Activated naive CD4-positive, alpha-beta T cell treated with anti-CD3 and anti-CD28 coated beads, Interleukin-2, amount 50 U/mL, for 72 hours (primary cell): ENCODE measurements at places on chromosomes 11 and 22. TPM values are rescaled to one million over a fixed set of nuclear protein-coding genes. Genes with fewer than 3 reads are reported as not detected.

The NR1H3 gene
- total RNA-seq = 11.1 TPM

The RAB38 gene
- total RNA-seq = 1.7 TPM

The FJX1 gene
- total RNA-seq = not detected

The SAA4 gene
- total RNA-seq = not detected

The IRAG1 gene
- not detected for total RNA-seq

- DNase-seq = no peak
These were observed 20.0 kb downstream of the CAVIN3 start for GRCh38 chr11:6300325-6300724.

DNA sequence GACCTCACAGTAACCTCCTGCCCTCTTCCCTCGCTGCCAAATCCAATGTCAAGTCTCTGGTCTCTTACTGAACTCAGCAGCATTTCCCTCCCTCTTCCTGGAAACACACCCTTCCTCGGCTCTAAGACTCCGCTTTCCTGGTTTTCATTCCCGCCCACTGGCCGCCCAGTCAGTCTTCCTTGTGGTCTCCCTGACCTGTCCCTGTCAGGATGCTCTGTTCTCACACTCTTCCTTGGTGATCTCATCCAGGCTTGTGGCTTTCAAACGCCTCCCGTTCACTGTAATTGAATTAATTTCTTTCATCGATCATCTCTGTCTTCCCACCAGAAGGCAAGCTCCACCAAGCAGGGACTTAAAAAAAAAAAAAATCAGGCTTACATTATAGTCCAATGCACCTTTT, 33.5 kb downstream of the MYO18B start:
- no peak for DNase-seq

GRCh38 chr11:115497303-115497702, 6.9 kb downstream of the CADM1 start:
- no peak for DNase-seq

DNA sequence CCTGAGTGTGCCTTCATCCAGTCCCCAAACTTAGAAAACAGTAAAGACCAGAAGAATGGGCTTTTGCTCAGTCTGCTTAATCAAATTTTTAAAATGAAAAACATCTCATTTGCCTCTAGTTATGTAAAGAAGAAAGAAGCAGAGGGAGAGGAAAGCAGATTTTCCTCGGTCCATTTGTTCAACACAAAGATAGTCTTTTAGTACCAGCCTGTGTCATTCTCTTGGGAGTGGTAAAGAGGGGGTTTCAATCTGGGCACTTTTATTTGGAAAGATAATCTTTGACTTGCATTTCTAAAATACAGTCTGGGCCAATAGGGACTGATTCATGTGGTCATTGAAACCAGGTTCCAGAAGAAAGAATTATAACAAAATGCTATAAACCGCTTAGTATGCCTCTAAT, 29.5 kb downstream of the KREMEN1 start:
- no peak for DNase-seq

DNA sequence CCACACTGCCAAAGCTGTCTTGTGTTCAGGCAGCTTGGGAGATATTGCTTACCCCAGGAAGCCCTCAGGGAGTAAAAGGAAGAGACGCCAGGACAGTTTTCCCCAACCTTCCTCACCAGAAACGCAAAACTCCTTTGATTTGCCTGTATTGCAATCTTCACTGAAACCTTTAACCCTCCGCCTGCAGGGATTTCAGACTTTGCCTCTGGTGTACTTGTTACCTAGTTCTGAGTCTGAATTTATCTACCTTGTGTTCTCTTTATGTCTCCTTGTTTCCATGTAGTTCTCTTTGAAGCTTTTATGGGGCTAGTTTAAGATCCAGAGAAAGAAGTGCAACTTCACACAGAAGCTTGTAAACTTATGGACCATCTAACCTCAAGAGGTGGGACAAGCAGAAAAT, 154.2 kb downstream of the DSCAML1 start:
- DNase-seq = no peak

- no peak for DNase-seq
These were observed 14.0 kb downstream of the ASCL2 start for GRCh38 chr11:2256293-2256913.

DNA sequence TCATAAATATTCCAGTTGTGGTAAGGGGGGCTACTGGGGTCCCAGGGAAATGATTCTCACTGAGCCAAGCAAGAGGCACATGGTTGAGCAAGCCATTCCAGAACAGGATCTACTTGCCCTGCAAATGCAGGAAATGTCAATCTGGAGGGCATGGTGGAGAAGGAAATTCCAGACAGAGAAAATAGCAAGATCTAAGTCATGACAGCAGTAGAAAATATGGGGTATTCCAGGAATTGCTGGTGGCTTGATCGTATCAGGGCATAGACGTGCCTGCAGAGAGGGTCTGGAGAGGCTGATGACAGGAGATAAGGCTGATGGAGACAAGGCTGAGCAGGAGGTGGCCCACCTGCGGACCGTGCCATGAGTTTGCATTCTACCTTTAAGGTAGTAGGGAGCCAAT, 566.3 kb upstream of the CADM1 start:
- no peak for DNase-seq

DNA sequence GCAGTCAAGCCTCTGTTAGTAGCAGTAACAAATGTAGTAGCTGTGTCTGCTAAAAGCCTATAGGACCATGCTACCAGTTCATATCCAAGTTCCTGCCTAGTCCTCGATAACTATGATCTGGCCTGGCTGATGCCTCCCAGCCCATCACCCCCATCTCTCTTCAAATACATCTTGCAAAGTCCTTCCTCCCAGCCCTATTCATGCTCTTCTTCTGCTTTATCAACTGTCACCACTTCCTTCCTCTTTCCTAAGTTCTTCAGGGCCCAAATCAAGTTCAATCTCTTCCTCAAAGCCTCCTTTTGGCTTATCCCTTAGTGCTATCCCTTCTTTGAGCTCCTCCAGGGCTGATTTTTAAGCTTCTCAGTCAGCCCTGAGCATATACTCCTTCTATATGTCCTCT, 150.9 kb upstream of the THY1 start:
- DNase-seq = no peak
